MG63 (cell line): ENCODE measurements at places on chromosomes 3 and 15. TPM values are rescaled to one million over a fixed set of nuclear protein-coding genes. Genes with fewer than 3 reads are reported as not detected.

GRCh38 chr3:52769786-52770455 lies 819 bp downstream of the NEK4 start:
- DNase-seq, result no peak

DNA sequence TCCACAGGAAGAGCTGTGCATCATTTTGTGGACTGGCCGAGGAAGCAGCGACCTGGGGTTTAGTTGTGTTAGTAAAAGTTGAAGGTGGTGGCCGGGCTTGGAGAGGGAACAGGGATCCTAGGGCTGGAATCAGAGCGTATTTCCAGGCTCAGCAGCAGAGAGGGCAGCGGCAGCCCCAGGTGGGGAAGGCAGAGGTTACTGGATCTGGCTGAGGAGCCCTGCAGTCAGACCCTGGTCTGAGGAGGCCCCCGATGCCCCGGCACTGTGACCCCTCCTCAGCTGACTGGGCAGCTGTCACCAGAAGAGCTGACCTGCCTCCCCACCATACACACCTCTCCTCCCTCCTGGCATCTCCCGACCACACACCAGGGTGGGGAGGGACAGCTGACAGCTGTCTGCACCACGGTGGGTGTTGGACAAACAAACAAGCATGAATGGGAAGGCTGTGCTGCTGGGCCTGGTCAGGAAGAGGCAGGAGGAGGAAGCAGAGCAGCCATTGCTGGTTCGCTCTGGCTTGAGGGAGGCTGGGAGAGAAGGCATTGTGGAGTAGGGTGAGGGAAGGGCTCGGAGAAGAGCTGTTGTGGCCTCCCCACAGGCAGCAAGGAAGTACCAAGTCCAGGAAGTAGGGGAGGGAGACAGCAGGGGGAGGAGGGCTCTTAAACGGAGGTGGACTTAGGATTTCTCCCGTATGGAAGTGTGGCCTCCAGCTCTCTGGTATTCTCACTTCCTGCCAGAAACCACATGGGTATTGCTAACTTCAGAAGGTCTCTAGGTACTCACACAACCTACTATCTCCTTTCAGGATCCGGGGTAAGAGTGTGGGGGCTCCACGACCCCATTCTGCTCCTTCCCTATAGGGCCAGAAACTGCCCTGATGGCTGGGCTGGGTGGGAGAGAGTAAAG lies 49.5 kb upstream of the HACD2 start:
- no peak for DNase-seq

Gene ZNF80
- not detected in 2 replicates for total RNA-seq

Gene ISLR2
- not detected in 2 replicates for total RNA-seq

Gene DAZL
- not detected in 2 replicates for total RNA-seq

Gene B3GALNT1
- 36.9 and 70.2 TPM in 2 replicates for total RNA-seq
